ENCODE measurements at places on chromosomes 11 and 22. TPM values are rescaled to one million over a fixed set of nuclear protein-coding genes. Genes with fewer than 3 reads are reported as not detected.
A peak's percentile ranks its signal among the peaks of the same experiment; 100 is the strongest.

- peaks cover 4% of the 10 kb centered on the region for H3K4me1 ChIP-seq
- DNase-seq, result no peak
- no peak overlapping the region for H3K4me3 ChIP-seq
- H3K27me3 ChIP-seq, result no peaks in the 10 kb centered on the region
- no peaks in the 10 kb centered on the region for H3K36me3 ChIP-seq
These were observed 5.0 kb upstream of the CCDC88B start for GRCh38 chr11:64334764-64335735.

- H3K27ac ChIP-seq, result peak overlapping the region; percentile 94
- no peak for DNase-seq
- H3K27me3 ChIP-seq, result no peaks in the 10 kb centered on the region
- H3K4me1 ChIP-seq, result peaks cover 15% of the 10 kb centered on the region
These were observed 948 bp upstream of the MRTFA start for GRCh38 chr22:40637183-40638150.

OR2AT4 gene
- not detected for total RNA-seq

DNA sequence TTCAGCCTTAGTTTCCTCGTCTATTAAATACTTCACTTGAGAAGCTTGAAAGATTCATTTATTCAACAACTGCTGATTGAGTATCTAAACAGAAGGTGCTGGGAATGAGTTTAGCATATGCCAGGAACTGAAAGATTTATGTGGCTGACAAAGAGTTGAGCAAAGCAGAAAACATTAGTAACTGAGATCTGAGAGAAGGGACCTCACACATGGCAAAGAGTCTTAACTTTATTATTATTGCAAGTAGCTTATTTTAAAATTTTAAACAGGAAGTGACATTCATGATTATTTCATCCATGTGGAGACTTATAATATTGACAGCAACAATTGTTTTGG is 133.6 kb downstream of the CASP12 start:
- H3K27me3 ChIP-seq, result no peaks in the 10 kb centered on the region
- no peak for DNase-seq

BACE1 gene
- total RNA-seq, result 37.7 TPM

DNA sequence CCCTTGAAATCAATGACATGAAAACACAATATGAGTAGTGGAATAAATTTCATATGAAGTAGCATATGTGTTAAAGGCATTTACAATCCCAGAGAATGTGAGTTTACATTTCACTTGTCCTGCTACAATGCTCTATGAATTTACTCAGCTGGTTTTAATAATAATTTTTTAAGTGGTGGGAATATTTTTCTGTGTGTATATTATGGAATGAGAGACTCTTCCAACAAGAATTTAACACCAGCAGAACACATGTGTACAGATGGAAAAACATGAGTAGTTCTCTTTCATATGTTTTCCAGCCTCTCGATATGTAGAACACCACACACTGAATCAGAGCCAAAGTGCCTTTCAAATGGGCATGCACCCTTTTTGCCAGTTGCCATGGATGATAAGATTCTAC is 170.4 kb downstream of the MAML2 start:
- no peaks in the 10 kb centered on the region for H3K36me3 ChIP-seq
- no peak overlapping the region for H3K4me3 ChIP-seq
- no peaks in the 10 kb centered on the region for H3K27me3 ChIP-seq
- H3K27ac ChIP-seq, result no peak overlapping the region

- no peak overlapping the region for H3K27ac ChIP-seq
- no peaks in the 10 kb centered on the region for H3K4me1 ChIP-seq
- no peaks in the 10 kb centered on the region for H3K27me3 ChIP-seq
- DNase-seq, result peak; percentile 66
- H3K36me3 ChIP-seq, result no peaks in the 10 kb centered on the region
- H3K4me3 ChIP-seq, result no peak overlapping the region
These were observed 37.5 kb upstream of the SLC6A5 start for GRCh38 chr11:20561915-20562314.

KRTAP5-10 gene
- not detected for total RNA-seq

DNA sequence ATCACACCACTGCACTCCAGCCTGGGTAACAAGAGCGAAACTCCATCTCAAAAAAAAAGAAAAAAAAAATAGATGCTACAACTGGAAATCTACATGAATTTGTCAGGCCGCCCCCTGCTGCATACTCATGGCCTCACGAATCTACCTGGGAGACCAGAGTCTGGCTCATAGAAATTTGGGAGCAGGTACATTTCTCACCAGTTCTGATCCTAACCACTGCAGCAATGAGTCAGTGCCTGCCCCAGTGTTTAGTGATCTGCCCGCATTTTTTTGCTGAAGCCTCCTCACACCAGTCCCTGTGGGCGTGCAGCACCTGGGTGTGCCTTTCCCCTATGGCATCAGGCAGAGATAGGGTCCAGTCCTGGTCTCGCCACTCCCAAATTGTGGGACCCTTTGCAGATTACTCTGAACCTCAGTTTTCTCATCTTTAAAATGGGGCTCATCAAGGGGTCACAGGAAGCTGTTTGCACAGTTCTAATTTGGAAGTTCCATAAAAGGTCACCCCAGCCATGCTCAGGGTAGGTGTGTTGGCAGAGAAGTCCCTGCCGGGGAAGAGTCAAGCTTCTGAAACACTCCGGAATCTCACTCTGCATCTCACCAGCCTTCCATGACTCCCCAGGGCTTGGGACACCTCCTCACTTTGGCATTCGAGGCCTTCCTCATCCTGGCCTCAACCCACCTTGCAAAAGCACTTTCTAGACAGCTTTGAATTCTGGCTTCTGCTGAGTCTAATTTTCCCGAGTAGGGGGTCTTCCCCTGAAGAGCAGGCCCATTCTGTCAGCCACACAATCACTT is 39.3 kb upstream of the LINC01488 start:
- no peaks in the 10 kb centered on the region for H3K36me3 ChIP-seq
- peaks cover 30% of the 10 kb centered on the region for H3K4me1 ChIP-seq
- no peak overlapping the region for H3K4me3 ChIP-seq

DNA sequence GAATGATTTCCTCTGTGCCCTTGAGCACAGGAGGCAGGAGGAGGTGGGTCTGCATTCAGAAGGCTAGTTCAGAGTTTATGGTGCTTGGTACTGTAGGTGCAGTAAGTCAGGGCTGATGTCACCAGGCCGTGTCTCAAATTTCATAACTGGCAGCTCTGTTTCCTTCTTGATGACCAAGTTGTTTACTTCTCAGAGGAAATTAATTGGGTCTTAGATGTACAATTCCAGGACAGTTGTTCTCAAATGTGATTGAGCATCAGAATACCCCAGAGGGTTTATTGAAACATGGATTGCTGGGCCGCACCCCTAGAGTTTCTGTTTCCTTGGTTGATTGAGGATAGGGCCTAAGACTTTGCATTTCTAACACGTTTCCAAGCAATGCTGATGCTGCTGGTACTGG is 6.2 kb downstream of the AMOTL1 start:
- H3K4me3 ChIP-seq, result no peak overlapping the region
- no peak for DNase-seq
- peak overlapping the region; percentile 77 for H3K27ac ChIP-seq
- no peaks in the 10 kb centered on the region for H3K36me3 ChIP-seq
- H3K27me3 ChIP-seq, result no peaks in the 10 kb centered on the region

DNA sequence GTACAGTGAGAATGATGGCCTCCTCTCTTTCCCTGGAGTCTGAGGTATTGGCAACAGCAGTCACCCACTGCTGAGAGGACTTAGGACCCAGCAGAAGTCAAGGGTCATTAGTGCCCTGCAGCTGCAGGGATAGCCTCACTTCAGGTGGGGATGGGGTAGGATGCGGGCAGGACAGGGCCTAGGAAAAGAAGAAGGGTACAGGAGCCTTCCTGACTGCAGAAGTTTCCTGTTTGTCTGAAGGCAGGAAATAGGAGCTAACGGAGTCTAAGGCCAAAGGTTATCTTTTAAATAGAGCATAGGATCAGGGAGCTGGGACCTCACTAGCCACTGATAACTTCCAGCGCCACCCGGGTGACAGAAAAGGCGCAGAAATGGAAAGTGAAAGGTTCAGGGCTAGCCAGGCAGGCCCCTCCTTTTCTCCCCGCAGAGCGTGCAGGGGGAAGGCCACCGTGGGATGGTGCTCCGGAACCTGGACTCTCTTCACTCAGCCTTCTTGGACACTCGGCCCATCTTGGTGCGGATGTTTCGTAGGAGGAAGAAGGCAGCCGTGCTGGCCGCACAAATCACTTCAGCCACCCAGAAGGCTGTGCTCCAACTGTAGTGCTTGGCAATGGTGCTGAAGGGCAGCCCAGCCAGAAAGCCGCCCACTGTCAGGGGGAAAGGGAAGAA is 6.0 kb downstream of the TRAPPC4 start:
- H3K27ac ChIP-seq, result peak overlapping the region; percentile 18
- H3K27me3 ChIP-seq, result no peaks in the 10 kb centered on the region
- H3K4me1 ChIP-seq, result peaks cover 53% of the 10 kb centered on the region
- peaks cover 68% of the 10 kb centered on the region for H3K36me3 ChIP-seq
- no peak for DNase-seq

GRCh38 chr11:61602775-61603569 is 22.1 kb upstream of the SYT7 start:
- DNase-seq, result peak; percentile 94
- no peak overlapping the region for H3K4me3 ChIP-seq
- peaks cover 37% of the 10 kb centered on the region for H3K4me1 ChIP-seq
- H3K27me3 ChIP-seq, result no peaks in the 10 kb centered on the region
- peak overlapping the region; percentile 57 for H3K27ac ChIP-seq

MPPED2 gene
- total RNA-seq, result 4.0 TPM

GRM5 gene
- not detected for total RNA-seq

SLC37A4 gene
- 5.8 TPM for total RNA-seq

DNA sequence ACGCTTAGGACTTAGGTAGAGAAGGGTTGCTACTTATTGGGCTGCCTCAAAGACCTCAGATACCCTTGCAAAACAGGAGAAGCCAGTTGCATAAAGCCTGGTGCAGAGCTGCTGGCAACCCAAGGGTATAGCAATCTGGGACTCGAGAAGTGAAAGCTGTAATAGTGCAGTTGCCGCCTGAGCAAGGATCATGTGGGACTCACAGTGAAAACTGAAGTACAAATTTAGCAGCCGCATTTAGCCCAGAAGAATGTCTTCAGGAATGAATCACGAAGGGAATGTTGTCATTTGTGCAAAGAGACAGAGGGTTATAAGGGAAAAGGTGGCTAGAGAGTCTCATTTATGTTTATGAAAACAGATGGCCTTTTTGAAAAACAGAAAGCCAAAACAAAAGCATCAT is 267.2 kb downstream of the TENM4 start:
- no peaks in the 10 kb centered on the region for H3K27me3 ChIP-seq
- H3K4me1 ChIP-seq, result peaks cover 21% of the 10 kb centered on the region
- DNase-seq, result no peak
- H3K4me3 ChIP-seq, result no peak overlapping the region

DNA sequence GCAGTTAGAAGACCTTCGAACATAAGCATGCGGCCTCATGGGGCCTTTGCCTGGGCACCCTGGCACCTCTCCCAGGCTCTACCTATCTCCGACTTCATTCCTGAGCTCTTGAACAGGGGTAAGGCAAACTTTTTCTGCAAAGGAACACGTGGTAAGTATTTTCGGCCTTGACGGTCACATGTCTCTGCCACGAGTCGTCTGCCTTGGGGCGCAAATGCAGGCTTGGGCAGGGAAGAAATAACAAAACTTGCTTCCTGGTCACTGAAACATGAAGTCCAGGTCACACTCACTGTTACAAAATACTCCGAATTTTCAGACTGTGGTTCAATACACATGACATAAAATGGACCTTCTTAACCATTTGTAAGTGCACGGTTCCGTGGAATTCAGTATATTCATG is 3.4 kb upstream of the ASCL2 start:
- H3K36me3 ChIP-seq, result no peaks in the 10 kb centered on the region
- peak; percentile 87 for DNase-seq
- no peak overlapping the region for H3K4me3 ChIP-seq
- no peaks in the 10 kb centered on the region for H3K27me3 ChIP-seq

OR6Q1 gene
- not detected for total RNA-seq

SUSD2 gene
- total RNA-seq, result 3.3 TPM

DNA sequence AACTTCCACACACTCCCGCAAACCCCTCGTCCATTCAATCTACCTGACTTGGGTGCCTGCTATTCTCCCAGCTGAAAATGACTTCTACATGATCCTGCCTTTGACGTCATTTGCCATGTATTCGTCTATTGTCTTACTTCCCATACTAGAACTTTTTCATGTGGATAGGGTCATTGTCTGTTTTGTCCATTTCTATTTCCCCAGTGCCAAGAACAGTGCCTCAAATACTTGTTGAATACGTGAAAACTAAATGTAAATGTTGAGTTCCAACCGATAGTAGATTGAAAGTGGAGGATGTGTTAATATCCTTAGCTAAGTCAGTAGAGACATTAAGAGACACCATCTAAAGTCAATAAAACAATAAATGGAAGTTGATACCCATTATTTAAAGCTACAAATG is 935 bp downstream of the TRIM68 start:
- no peak for DNase-seq
- peaks cover 31% of the 10 kb centered on the region for H3K36me3 ChIP-seq
- peak overlapping the region; percentile 90 for H3K27ac ChIP-seq
- peak overlapping the region; percentile 77 for H3K4me3 ChIP-seq
- H3K27me3 ChIP-seq, result no peaks in the 10 kb centered on the region
- peaks cover 34% of the 10 kb centered on the region for H3K4me1 ChIP-seq

DNA sequence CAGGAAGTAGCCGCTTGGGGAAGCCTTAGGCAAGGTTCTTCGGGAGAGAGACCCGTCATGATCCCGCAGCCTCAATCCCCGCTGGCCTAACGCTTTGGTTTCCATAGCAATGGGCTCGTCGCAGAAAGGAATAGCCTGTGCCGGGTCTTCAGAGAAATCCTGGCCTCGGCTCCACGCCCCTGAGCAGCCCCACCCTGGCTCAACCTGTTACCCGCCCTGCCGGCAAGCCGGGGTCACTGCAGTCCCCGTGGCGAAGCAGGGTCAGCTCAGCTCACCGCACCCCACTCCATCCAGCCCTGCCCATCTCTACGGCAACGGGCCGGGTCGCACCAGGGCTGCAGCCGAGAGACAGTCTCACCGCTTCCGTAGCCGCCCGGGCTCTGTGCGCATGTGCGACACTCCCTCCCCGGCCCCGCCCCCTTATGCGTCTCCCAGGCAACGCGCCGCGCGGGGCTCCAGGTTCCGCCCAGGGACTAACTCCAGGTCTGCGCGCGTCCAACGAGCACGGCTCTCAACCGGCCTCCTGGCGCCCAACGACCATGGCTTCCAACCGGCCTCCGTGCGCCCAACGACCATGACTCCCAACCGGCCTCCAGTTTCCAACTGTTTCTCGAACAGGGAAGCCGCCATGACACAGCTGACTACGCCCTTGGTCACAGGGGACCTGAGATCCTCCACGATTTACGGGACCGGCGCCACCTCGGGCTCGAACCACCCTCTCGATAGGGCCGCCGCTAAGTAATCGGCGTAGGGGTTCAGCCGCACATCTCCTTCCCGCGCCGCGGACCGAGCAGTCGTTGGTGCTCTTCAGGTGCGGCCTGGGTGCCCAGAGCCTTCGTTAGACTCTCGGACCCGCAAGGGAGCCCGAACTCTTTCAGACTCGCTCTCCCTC is at the start of gene DUSP18:
DUSP18 (minus strand) TSS at position 382 of the 892 bp plus-strand sequence. CDS start 3,872 bp downstream, outside the sequence.
- peak within 1 kb of the TSS; percentile 91 for H3K4me3 ChIP-seq
- H3K27me3 ChIP-seq, result no peaks in the 10 kb centered on the region
- no peaks in the 10 kb centered on the region for H3K36me3 ChIP-seq
- peak; percentile 98 for DNase-seq
